ENCODE measurements at places on chromosomes 3 and 15.

- no peak for DNase-seq
Measured at GRCh38 chr3:197936819-197937384, 13.1 kb upstream of the RPL35A start.

DNA sequence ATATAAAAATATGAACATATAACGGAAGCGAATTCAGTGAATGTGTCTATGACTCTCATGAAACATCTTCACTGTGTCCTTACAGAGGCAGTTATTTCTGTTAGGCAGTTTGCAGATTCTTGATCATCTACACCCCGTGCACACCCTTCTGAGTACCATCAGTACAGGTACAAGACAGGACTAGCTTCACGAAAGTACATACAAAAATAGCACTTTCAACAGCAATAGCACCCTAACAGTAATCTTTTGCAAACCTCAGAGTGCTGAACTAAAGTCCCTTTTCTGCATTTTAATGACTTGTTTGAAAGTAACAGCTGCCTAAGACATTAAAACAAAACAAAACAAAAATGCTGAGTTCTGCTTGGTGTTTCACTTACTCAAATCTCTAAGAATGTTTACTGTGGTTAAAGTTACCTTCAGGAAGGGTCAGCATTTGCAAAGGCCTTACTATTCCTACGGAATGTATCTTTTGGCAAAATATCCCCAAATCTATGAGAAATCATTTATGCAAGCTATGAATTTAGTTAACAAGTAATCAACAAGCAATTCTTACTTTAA is 104.1 kb downstream of the CNTN3 start:
- no peak for DNase-seq

DNA sequence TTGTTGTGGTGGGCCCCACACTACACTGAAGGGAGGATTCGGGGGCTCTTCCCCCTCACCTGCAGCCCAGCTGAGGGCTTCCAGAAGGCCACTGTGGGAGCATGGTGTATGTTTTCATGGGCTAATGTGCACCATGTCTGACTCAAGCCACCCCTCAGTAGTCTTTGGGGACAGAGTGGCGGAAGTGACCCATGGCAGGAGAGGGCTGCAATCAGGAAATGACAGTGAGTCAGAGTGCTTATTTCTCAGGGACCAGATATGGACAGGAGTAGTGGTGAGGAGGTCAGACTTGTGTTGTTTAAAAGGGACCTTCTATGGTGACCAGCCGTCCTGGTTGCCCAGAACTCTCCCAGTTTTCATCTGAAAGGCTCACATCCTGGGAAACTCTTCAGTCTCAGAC is 32.8 kb upstream of the SLC9A9 start:
- DNase-seq: no peak

GRCh38 chr3:37712918-37713817 is 148.5 kb upstream of the CTDSPL start:
- DNase-seq: no peak

DNA sequence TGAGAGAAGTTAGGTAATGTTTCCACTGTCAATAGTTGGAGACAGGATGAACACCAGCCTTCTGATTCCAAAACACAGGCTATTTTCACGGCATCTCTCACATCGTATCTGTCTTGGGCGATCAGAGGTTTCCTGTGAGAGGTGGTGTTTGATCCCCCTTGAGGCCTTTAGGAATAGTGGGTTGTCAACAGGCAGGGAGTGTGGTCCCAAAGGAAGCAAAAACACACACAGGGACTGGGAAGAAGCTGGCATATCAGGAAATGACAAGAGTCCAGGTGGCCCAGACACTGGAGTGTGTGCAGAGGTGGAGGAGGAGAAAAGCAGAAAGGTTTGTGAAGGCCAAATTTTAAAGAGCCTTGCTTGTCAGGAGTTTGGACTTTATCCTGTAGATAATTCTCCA is 6.6 kb upstream of the MAGEF1 start:
- no peak for DNase-seq

GRCh38 chr3:73024836-73025235 is 28.2 kb downstream of the PPP4R2 start:
- no peak for DNase-seq

- DNase-seq: no peak
Measured at GRCh38 chr3:28018925-28019718, 222.3 kb upstream of the CMC1 start.

GRCh38 chr15:92158426-92158825 is 235.3 kb upstream of the ST8SIA2 start:
- no peak for DNase-seq

- DNase-seq: no peak
Measured at GRCh38 chr15:58479941-58480340, 48.1 kb downstream of the LIPC start.

GRCh38 chr3:100209948-100210771 is 50.6 kb upstream of the TBC1D23 start:
- DNase-seq: no peak

DNA sequence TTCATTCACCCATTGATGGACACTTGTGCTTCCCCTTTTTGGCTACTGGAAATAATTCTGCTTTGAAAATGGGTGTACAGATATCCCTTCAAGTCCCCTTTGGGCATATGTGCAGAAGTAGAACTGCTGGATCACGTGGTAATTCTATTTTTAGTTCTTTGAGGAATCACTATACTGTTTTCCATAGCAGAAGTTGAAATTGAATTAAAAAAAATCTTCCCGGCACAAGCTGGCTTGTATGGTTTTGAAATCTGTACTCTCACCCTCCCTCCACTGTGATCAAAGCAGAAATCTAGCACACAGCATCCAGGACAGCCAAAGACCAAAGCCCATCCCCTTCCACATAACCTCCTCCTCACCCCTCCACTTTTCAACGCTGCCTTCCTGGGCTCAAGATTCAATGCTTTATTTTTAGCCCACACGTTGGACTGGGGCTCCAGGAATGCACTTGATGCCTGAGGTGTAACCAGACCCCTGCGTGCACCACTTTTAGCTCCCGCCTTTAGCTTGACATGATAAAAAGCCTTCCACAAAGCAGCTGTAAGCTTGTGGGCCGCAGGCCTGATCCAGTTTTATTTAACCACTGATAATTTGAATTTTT is 29.9 kb downstream of the TMEM40 start:
- DNase-seq: no peak

GRCh38 chr3:130644628-130645253 is 101.9 kb downstream of the PIK3R4 start:
- DNase-seq: no peak

- DNase-seq: no peak
Measured at GRCh38 chr3:47291158-47291753, 8.5 kb downstream of the KLHL18 start.

DNA sequence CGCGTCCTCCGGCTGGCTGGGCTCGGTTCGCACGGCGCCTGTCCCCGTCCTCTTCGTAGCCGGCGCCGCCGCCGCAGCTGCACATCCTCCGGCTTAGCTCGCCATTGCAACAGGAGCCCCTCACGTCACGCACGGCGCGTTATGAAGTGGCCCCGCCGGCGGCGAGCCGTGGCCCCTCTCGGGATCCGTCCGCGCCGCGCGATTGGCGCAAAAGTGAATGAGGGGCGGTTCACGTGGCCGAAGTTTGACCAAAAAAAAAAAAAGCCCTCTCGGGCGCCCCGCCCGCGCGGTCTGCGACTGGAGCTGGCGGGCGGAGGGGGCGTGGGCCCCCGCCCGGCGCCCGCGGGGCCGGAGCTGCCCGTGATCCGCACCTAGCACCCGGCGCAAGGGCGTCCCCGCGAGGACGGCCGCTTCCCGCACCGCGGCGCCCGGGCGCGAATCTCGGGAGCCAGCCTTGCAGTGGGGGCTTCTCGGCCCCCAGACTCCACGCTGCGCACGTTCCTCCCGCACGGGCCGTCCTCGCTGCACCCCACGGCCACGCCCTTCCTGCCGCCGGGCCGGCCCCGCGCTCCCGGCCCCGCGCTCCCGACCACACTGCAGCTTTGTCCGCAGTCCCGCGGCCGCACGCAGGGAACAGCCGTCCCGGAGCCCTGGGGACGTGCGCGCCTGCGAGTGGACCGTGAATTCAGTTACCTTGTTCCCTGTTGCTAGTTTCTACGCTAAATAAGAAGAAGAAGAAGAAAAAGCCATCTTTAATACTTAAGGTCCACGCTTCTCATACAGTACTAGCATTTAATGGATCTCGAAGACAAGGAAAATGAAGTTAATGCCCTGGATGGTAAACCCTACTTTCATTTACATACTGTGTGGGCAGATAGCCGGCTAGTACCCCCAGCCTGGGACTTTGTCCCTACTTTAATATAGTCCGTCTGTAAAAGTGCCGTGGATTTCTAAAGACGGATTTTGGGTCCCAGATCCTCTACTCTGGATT is at the start of gene CHSY1:
Gene CHSY1, minus strand, starts transcription at position 219 of the 991 bp plus-strand sequence. CDS start 592 bp downstream, outside the sequence.
- DNase-seq: peak; percentile 89

DNA sequence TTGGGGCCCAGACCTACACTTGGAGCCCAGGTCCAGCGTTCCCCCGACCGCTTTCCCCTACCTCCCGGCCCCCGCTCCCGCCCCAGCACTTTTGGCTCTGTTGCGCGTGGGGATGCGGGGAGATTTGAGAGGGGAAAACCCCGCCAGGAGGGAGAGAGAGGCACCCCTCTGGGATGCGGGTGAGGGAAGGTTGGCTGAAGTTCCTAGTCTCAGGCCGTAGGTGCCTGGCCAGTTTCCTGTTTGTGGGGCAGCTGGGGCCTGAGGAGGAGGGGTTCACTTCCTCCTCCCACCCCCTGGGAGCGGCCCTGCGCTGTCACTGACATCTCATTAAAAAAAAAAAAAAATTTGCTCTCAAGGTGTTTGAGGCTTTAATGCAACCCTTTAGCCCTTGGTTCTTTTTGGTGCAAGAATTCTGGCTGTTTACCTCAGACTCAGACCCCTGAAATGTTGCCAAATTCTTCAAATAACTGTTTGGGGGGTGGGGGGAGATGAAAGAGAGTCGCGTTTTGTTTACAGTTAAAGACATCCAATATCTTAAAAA is 2.6 kb downstream of the FAM43A start:
- no peak for DNase-seq

DNA sequence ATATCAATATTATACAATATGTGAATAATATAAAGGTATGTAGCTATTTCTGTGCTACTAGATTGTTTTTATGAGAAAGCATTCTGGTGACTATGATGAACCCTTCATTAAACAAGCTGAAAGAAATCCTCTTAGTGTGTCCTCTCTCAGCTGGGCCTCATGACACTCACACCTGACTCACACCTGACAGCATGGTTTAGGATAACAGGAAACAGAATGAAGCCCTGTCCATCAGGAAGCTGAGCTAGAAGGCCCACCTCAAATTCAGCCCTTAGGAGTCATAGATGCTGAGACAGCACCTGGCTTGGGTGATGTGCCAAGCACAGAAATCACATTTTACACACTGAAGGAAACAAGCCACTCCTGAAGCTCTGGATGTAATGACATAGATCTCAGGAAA is 30.8 kb downstream of the CHCHD4 start:
- DNase-seq: no peak

- DNase-seq: no peak
Measured at GRCh38 chr3:14435175-14436014, 33.0 kb downstream of the SLC6A6 start.

GRCh38 chr15:49438962-49439631 is 16.1 kb downstream of the FGF7 start:
- no peak for DNase-seq

GRCh38 chr15:51299187-51300015 is 39.0 kb downstream of the CYP19A1 start:
- DNase-seq: no peak

GRCh38 chr3:189766416-189766815 is 135.2 kb downstream of the TP63 start:
- DNase-seq: no peak

DNA sequence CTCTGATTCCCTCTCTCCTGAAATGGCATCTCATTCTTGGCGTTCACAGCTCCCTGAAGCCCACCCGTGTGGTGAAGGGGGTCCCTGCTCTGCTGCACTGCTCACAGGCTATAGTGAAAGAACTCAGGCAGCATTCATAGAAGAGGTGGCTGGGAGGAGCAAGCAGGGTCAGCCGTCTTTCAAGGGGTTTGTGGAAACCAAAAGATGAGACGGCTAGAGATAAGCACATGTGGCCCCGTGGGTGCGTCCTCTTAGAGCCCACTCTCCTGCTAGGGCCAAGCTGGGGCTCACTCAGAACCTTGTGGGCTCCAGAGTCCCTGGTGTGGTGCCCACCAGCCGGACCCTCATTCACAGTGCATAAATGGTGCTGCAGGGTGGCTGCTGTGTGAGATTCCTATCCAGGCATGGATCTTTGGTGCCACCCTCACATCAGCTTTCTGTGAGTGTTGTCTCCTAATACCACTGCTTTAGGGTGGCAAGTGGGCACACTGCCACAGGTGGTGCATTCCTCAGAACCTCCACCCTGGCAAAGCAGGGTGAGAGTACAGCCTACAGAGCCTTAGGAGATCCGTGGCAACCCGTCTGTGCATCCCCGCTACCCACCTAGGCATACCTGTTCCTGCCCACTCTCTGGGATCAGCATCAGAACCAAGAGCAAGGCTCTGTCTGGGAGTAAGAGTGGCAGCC is 11.2 kb upstream of the SEMA4B start:
- no peak for DNase-seq

DNA sequence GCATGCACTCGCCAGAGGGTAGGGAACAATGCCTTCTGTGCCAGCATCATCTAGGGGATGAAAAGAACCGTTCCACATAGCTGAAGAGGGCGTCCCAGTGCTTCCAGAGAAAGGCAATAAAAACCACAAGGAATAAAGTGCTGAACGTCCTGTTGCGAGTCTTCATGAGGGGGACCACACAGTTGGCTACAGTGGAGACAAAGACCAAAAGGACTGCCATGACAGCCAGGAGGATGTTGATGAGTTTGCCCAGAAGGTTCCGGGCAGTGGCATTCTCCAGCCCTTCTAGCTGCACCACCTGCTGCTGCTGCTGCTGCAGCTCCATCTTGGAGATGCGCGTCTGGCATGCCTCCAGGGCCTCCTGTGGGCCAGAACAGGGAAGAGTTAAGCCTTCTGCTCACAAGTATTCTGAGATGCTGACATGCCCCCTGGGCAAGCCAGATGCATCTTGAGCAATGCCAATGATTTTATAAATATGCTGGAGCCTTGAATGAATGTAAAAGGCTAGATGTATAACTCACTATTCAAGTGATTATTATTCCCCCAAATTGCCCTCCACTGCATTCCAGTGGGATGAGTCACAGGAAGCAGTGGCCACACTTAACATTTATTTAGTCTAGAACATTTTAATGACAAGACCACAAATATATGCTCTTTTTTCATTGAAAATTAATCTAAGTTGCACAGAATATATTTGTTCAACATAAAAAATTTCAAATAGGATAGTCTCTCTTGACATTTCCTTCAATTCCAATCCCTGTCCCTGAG is 45.1 kb upstream of the PLXND1 start:
- no peak for DNase-seq

Data from HuH-7.5 (cell line).